ENCODE measurements at places on chromosomes 1 and 21.

GRCh38 chr1:246689409-246690008 is 34.7 kb upstream of the SCCPDH start:
- DNase-seq = peak; percentile 44

DNA sequence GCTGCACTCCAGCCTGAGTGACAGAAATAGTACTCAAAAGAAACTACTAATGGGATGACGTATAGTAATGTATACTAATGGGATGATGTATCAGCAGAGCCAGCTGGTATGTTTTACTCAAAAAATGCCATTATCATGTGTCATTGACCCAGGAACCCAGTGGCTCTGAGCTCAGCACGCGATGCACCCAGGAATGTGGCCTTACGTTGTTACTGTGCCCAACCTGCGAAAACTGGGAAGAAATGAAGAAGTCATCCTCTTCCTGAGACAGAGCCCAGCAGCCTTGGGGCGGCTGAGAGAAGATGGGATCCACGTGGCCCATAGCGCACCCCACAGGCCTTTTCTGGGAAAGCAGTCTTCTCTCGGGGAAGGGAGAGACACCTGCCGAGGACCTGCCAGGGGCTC is 8.8 kb downstream of the UBE2J2 start:
- DNase-seq = no peak

DNA sequence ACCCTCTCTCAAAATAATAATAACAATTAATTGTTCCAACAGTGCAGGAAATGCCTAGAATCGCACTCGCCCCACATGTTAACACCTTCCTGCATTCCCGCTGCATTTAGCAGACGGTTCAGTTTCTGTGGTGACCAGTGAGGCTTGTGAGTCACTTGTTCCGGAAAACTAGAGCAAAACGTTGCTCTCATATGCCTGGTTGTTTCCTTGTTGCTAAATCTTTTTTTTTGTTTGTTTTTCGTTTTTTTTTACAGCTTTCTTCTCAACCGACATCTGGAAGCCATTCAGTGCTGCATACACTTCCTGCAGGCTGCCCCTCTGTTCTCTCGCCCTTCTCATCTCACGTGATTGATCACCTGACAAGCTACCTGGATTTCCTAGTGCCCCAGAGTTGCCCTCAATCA is 56.9 kb upstream of the TMPRSS2 start:
- no peak for DNase-seq

- no peak for DNase-seq
Measured at GRCh38 chr1:155504207-155504606, 58.4 kb downstream of the ASH1L start.

GRCh38 chr1:18719786-18720451 is 89.3 kb downstream of the PAX7 start:
- DNase-seq = no peak

DNA sequence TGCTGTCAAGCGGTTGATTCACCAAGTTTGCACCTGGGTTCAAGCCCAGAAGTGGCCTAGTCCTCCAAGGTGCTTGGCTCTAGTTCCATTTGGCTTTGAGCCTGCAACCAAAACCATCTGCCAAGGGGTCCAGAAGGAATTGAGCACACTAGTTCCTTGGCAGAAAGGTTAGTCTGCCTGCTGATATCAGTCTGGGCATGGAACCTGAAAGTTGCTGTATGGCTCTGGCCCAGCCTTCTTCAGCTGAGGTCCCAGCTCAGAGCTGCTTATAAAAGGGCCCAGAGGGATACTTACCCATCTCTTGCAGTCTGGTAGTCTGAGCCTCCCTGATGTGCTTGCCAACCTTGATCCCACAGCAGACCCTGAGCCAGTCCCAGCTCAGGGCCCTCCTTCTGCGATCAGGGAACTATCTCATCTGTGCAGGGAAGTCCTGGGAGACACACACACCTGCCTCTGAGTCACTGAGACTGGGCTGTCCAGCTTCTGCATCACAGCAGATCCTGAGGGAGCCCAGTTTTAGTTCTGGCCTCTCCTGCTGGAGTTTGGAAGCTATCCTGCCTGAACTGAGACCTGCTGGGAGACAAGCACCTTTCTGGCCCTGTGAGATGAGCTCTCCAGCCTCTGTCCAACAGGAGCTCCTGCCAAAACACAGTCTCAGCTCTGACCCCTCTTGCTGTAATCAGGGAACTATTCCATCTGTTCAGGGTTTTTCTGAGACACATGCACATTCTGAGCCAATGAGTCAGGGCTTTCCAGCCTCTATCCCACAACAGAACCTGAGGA is 75.8 kb downstream of the CTH start:
- DNase-seq = no peak

- DNase-seq = no peak
Measured at GRCh38 chr1:167533851-167534300, 15.5 kb upstream of the CD247 start.

DNA sequence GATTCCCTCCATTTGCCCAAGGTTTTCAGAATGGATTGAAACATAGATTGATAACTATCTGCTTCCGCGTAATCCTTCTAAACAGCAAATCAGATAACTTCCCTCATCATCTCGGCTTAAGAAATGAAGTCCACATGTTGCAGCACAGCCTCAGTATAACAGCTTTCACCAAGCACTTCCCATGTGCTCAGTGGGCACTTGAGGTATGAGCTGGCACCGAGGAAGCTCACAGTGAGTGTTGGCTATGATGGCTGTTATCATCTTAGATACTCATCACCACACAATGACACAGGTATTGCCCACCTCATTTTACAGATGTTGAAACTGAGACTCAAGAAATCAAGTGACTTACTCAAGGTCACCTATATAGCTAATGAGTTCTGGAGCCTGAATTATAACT is 43.2 kb downstream of the RCSD1 start:
- no peak for DNase-seq

- DNase-seq = no peak
Measured at GRCh38 chr1:54810153-54810942, 9.2 kb upstream of the TTC22 start.

DNA sequence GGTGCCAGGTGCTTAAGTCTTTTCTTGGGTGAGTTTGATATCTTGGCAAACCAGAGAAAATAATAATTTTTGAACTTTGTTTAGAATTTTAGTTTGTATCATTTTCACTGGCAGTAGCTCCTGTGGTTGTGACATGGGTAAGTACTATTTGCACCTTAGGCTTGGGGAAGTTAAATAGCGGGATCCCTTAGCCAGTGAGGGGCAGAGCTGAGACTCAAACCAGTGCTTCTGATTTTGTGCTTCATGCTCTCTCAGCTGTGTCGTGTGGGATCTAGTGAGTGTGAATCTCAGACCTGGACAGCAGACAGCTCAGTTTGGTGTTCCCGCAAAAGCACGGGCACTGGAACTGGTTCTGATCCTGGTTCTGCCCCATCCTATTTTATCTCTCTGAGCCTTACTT is 9.6 kb downstream of the PRCC start:
- DNase-seq = no peak

DNA sequence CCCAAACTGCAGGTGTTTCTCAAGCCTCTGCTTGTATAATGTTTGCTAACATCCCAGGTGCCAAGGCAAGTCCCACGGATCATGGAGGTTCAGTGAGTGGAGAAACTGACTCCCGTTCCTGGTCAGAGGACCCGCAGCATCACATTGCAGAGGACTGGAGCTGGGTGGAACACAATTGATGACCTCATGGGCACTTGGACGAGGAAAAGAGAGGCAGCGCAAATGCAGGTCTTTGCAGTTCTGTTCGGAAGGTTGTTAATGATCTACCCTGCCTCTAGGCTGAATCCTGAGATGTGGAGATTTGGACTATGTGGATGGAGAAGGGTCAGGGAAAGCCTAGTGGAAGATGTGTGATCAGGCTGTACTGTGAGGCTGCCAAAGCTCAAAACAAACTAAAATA is 192.9 kb downstream of the DUSP10 start:
- no peak for DNase-seq

GRCh38 chr1:55448261-55448660 is 233.1 kb upstream of the USP24 start:
- no peak for DNase-seq

- DNase-seq = peak; percentile 48
Measured at GRCh38 chr1:21232044-21232443, 55.3 kb upstream of the EIF4G3 start.

DNA sequence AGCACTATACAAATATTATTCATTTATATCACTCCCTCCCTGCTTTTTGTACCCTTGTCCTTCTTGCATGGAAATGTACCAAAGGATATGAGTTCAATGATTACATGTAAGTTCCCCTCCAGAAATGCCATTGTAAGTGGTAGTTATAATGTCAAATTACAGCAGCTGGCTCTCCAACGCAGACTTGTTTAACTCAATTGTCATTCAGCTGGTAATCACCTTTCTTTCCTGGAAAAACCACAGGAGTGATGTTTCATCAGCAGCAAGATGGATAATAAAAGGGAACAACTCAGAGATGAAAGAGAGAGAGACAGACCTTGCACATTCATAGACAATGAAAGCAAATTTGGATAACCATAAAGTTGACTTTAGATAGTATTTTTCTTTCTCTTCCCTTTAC is 578.6 kb upstream of the PBX1 start:
- DNase-seq = no peak

DNA sequence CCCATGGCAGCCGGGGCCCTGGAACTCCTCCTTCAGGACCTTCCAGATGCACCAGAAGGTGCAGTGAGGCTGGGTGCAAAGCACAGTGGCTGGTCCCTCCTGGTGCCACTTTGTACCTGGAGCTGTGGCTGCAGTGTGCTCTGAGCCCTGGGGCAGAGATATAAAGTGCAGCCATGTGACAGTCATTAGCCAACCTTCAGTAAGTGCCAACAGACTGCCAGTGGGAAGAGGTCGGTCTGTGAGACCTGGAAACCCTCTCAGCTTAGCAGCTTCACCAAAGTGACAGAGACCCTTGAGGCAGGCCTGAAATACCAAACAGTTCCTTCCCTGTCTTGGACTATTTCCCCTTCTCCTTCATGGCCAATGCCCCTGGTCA is 26.7 kb upstream of the NGF start:
- DNase-seq = no peak

- no peak for DNase-seq
Measured at GRCh38 chr1:201125800-201126199, 1.2 kb downstream of the ASCL5 start.

GRCh38 chr1:156801409-156802121 is 15.1 kb downstream of the SH2D2A start:
- peak; percentile 66 for DNase-seq

DNA sequence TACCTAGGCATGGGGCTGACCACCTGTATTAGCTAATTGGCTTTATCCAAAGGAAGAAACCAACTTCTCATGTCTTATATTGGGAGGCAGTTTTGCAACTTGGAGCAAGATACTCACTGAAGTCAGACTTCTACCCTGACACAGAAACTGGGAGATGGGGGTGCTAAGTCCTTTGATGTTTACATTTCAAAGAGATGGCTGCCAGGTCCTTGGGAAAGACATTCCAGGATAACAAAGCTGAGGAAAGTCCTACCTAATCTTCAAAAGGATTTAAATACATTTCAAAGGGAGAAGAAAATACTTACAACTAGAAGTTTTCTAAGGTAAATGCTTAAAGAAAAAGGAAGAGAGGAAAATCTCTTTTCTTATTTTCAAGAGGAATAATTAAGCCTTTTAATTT is 62.1 kb downstream of the FH start:
- no peak for DNase-seq

GRCh38 chr1:10779841-10780240 is 16.6 kb downstream of the CASZ1 start:
- DNase-seq = no peak

- no peak for DNase-seq
Measured at GRCh38 chr1:226722240-226722900, 16.7 kb downstream of the ITPKB start.

All from SK-N-MC (cell line).